ENCODE measurements at places on chromosomes 2 and 18. TPM values are rescaled to one million over a fixed set of nuclear protein-coding genes. Genes with fewer than 3 reads are reported as not detected.

- no peaks in the 10 kb centered on the region for H3K27me3 ChIP-seq
- H3K4me1 ChIP-seq = no peaks in the 10 kb centered on the region
- DNase-seq = no peak
- H3K4me3 ChIP-seq = no peak overlapping the region
Measured at GRCh38 chr18:79608999-79609461, 70.6 kb upstream of the CTDP1 start.

DNA sequence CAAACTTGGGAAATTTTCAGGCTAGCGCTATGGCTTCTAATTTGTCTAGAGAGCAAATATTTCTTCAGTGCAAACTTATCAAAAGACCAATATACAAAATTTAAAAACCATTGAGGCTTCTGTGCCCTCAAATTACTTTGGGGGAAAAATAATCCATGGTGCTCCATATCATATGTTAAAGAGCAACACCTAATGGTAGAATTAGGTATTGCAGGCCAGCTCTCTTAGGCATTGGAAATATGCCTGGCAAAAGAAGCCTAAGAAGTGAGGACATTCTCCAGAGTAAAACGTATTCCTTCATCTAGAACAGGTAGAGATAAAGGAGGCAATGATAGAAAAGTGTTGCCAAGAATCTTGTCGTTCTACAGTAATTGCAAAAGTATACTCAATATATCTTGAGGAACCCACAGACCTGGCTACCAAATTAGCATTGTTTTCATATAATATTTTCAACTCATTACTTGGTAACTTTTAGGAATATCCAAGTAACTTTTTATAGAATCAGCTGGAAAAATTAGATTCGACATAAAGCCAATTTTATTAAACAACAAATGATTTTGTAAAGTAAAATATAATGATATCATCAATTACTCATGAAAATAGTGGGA is 401.1 kb downstream of the BCL11A start:
- H3K4me1 ChIP-seq = no peaks in the 10 kb centered on the region
- H3K27me3 ChIP-seq = no peaks in the 10 kb centered on the region
- H3K36me3 ChIP-seq = no peaks in the 10 kb centered on the region
- no peak overlapping the region for H3K4me3 ChIP-seq
- H3K27ac ChIP-seq = no peak overlapping the region

DNA sequence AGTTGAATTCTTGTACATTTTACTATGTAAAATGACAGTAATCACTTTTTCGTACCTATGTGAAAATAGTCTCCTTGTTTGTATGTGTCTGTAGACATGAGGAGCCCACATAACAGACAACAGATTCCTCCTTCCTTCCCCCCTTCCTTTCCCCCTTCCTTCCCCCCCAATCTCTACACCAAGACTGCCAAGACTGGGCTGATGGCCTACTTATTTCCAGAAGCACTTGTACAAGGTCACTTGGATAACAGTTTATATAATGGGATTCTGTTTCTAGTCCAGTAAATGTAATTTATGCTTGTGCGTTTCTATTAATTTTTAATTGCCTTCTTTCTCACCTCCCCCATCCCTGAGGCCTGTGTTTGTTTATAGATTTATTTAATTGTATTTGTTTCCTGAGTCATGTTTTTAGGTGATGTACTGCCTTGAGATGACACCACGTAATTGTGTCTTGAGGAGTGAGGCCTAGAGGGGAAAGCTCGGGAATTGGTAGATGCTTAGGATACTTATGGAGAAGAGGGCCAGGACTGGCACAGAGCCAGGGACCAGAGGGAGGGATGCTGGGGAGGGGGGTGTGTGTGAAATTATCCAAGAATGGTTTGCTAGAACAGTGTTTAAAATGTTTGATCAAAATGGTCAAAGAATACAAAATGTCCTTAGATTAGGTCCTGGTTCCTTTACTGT is 12.3 kb downstream of the B3GNT2 start:
- peaks cover 16% of the 10 kb centered on the region for H3K4me1 ChIP-seq
- H3K4me3 ChIP-seq = no peak overlapping the region
- no peak for DNase-seq
- H3K27ac ChIP-seq = peak overlapping the region; percentile 43
- no peaks in the 10 kb centered on the region for H3K27me3 ChIP-seq

DNA sequence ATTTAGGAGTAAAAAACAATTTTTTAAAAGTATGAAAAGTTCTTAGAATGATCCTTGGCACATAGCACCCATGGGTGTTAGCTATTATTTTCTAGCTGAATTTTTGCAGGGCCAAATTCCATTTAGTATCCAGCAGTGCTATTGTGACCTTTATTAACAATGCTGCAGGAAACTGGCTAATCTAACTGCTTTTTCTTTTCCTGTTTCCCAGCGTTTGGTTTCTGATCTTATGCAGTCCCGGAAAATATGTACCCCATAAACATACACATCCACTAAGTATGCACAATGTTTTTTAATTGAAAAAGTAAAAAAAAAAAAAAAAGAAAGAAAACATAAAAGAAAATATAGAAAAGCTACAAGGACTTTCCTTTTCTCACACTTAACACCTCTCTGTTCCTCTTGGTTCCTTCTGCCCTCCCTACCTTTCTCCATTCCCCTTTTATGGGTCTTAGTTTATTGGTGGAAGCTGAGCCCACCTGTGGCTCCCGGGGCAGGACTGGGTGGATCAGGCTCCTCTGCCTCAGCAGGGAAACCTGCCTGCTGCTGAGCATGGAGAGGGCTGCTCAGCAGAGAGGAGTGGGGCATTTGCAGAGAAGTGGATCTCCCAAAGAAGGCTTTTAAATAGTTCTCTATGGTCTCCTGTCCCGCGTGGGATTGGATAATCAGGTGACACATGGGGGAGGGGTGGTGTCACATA is 9.3 kb upstream of the SLC16A14 start:
- H3K4me1 ChIP-seq = no peaks in the 10 kb centered on the region
- no peaks in the 10 kb centered on the region for H3K27me3 ChIP-seq
- no peaks in the 10 kb centered on the region for H3K36me3 ChIP-seq
- no peak overlapping the region for H3K4me3 ChIP-seq
- H3K27ac ChIP-seq = no peak overlapping the region
- no peak for DNase-seq

DNA sequence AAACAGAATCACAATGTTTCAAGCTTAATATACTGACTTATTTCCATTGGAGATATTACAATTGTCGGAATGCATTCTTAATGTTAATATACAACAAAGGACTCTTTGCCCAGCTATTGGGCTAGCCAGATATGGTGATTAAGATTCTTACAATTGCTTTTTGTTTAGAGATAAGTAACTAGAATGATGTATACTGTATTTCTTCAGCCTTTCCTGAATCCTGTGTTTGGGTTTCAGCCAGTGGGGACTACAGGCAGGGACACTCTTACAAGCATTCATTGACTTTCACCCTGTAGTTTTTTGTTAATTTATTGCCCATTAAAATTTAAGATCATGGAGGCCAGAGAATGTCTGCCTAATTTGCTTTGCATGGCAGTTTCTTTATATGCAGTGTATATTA is 254.1 kb upstream of the TMEFF2 start:
- H3K27ac ChIP-seq = no peak overlapping the region
- no peaks in the 10 kb centered on the region for H3K36me3 ChIP-seq
- DNase-seq = no peak
- H3K4me3 ChIP-seq = no peak overlapping the region

DNA sequence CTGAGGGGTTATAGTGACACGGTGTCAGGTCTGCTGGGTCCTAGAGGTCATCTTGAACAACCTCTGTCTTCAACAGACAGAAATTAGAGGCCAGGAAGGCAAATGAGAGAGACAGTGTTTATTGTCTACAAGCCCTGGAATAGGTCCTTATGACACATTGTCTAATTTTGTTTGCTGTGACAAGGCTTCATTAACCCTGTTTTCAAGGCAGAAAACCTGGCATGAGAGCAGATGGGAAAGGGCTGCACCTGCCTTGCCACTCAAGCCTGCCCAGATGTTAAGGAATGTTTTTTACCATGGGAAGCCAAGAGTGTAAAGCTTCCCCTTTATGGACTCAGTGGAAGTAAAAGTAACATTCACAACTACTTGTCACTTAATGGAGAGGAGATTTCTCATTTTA is 275.3 kb downstream of the KCNS3 start:
- no peaks in the 10 kb centered on the region for H3K36me3 ChIP-seq
- no peak overlapping the region for H3K4me3 ChIP-seq
- no peaks in the 10 kb centered on the region for H3K4me1 ChIP-seq
- no peak overlapping the region for H3K27ac ChIP-seq
- DNase-seq = no peak

DNA sequence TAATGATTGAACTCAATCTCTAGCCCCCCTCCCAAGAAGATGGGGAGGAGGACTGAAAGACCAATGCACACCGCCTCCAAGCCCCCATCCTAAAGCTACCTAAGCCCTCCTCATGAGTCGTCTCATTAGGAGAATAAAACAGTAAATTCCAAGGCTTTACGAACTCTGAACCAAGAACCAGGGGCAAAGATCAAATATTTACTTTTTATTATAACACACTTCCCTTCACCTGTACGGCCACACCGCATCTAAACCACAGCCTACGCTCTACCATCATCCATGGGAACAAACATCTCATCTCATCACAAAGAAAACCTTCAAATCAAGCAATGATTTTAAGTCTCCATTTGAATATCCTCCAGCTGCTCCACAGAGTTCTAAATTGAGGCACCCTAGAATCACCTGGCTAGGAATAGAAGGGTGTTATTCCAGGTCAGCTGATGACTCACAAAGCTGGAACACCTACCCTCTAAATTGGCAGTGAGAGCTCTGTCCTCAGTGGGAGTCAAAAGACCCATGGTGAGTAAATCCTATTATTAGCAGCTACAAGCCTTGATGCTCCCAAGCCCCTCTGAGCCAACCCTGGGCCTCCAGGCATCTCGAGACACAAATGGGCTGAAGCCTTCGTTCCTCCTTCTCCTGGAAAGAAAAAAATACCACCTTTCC is 45.6 kb upstream of the BZW1 start:
- no peaks in the 10 kb centered on the region for H3K27me3 ChIP-seq
- DNase-seq = no peak
- no peak overlapping the region for H3K4me3 ChIP-seq
- H3K4me1 ChIP-seq = no peaks in the 10 kb centered on the region

- H3K27me3 ChIP-seq = no peaks in the 10 kb centered on the region
- no peaks in the 10 kb centered on the region for H3K36me3 ChIP-seq
- H3K27ac ChIP-seq = no peak overlapping the region
- H3K4me3 ChIP-seq = no peak overlapping the region
- DNase-seq = no peak
- H3K4me1 ChIP-seq = peaks cover 7% of the 10 kb centered on the region
Measured at GRCh38 chr2:68753318-68753717, 18.7 kb downstream of the ARHGAP25 start.

DNA sequence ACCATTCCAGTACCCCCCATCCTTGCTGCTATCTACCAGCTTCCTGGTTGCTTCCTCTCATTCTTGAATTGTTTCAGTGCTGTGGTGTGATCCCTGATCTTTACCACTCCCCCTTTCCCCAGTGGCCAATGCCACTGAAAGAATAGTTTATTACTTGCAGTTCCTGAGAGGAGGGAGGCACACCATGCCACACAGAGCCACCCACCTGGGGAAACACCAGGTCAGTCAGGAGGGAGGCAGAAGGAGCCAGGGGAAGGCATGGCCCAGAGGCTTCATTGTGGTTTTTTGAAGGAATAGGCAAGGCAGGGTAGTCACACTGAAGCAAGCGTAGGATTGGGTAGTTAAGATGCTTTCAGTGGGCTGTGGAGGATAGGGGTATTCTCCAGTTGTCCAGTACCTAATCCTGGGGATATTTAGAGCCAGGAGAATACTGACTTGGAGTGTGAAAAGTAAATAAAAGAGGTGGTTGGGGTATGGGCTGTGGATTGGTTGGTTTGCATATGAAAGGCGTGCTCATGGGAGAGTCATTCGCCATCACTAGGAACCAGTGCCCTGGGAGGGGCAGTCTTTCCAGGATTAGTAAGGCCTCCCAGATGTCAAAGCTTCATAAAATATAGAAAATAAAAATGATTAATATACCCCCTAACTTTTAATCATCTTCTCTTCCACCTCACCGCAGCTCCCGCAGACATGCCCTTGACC is 6.7 kb upstream of the TMEM177 start:
- DNase-seq = no peak
- no peak overlapping the region for H3K4me3 ChIP-seq
- H3K4me1 ChIP-seq = no peaks in the 10 kb centered on the region
- H3K36me3 ChIP-seq = no peaks in the 10 kb centered on the region
- H3K27ac ChIP-seq = no peak overlapping the region
- no peaks in the 10 kb centered on the region for H3K27me3 ChIP-seq

DNA sequence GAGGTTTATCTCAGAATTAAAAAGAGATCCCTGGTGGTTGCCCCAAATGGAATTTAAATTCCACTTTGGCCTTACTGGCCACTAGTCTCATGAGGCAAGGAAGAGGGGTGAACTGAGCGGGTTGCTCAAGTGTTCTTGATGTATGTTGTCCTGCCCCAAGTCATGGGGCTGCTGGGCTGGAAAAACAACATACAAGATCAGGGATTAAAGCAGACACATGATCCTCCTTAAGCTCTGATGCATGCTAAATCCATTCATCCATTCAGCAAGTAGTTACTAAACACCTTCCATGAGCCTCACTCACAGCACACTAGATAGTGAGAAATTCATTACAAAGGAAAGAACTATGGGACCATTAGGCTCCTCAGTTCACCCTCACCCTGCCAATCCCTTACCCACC is 196.3 kb downstream of the MREG start:
- no peak for DNase-seq
- no peak overlapping the region for H3K27ac ChIP-seq
- no peaks in the 10 kb centered on the region for H3K36me3 ChIP-seq

DNA sequence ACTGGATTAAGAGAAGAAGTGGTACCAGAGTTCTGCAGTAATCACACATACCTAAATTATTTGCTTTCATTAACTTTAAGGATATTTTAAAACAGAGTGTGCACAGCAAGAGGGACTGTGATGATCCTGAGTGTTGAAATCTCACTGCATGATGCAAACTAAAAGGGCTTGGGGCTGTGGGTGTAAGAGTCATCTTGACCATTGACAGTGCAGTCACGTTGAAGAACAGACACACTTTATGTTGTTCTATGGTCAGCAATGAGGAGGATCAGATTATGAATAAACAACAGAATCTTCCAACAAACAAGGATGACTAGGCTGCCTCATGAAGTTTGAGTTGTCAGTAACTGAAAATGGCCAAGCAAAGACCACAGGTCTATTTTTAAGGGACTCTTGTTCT is 87.2 kb upstream of the GALNT5 start:
- H3K27me3 ChIP-seq = no peaks in the 10 kb centered on the region
- no peak overlapping the region for H3K27ac ChIP-seq
- H3K36me3 ChIP-seq = no peaks in the 10 kb centered on the region
- H3K4me3 ChIP-seq = no peak overlapping the region
- no peaks in the 10 kb centered on the region for H3K4me1 ChIP-seq

The C2orf78 gene
- 18.6 TPM for total RNA-seq

The CTIF gene
- 35.6 TPM for total RNA-seq

The POTEJ gene
- total RNA-seq = 76.1 TPM

The CDCA7 gene
- total RNA-seq = 14.6 TPM

The EFHD1 gene
- total RNA-seq = 22.9 TPM

Data from testis (tissue), 5 donors.